Uterine smooth muscle cell (primary cell): ENCODE measurements at places on chromosomes 4 and X. TPM values are rescaled to one million over a fixed set of nuclear protein-coding genes. Genes with fewer than 3 reads are reported as not detected.

Gene CLDN2
- not detected in 2 replicates for total RNA-seq

Gene ATP1B4
- total RNA-seq, result not detected in 2 replicates

Gene ARHGAP6
- total RNA-seq, result 2.7 and 5.2 TPM in 2 replicates

Gene DCAF12L2
- 0.11 and 0.25 TPM in 2 replicates for total RNA-seq

Gene TMEM33
- 49.5 and 60.3 TPM in 2 replicates for total RNA-seq

Gene NAA15
- 35.1 and 45.3 TPM in 2 replicates for total RNA-seq

Gene LEF1
- 0.25 and 0.33 TPM in 2 replicates for total RNA-seq

Gene MAGEA11
- not detected in 2 replicates for total RNA-seq

Gene FAM90A26
- total RNA-seq, result not detected in 2 replicates

Gene MRFAP1L1
- 59.2 and 70.8 TPM in 2 replicates for total RNA-seq

Gene SYP
- total RNA-seq, result 0.12 and 0.33 TPM in 2 replicates

Gene GSX2
- 0.12 TPM in 1 of 2 replicates, not detected in the other for total RNA-seq

Gene EGFL6
- not detected in 2 replicates for total RNA-seq

Gene YIPF7
- not detected in 2 replicates for total RNA-seq

Gene COL4A6
- total RNA-seq, result 3.8 and 4.1 TPM in 2 replicates
